Dermis blood vessel endothelial cell (primary cell): ENCODE measurements at places on chromosomes 2 and 18. TPM values are rescaled to one million over a fixed set of nuclear protein-coding genes. Genes with fewer than 3 reads are reported as not detected.

The ELOA2 gene
- total RNA-seq = not detected in 2 replicates

The NCKAP5 gene
- total RNA-seq = under 0.01 and 0.05 TPM in 2 replicates

The PAIP2B gene
- 1.5 and 1.9 TPM in 2 replicates for total RNA-seq

The PSMA8 gene
- total RNA-seq = not detected in 2 replicates

The REEP1 gene
- 4.9 and 13.4 TPM in 2 replicates for total RNA-seq

The NPPC gene
- total RNA-seq = 0.17 TPM in 1 of 2 replicates, not detected in the other

The CBLN2 gene
- not detected in 2 replicates for total RNA-seq

The RESP18 gene
- not detected in 2 replicates for total RNA-seq

DNA sequence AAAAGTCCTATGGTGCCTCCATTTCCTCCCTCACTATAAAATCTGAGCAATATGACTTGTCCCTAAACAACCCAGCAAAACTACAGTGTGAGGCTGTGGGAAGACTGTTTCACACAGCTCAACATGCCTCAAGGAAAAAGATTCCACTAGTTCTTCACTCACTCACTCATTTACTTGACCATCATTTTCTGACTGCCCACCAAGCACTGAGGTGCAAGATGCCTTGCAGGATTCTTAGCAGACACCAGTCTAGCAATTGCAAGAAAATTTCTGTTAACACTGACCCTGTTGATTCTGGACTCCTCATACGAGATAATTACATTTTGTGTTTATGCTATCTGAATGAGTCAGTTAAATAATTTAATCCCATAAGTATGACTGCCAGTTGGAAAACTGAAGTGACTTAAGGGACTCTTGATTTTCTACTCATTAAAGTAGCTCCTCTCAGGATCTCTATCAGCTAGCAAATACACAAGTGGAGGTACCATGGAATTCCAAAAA lies 51.9 kb upstream of the PCBP1 start:
- no peak for DNase-seq

DNA sequence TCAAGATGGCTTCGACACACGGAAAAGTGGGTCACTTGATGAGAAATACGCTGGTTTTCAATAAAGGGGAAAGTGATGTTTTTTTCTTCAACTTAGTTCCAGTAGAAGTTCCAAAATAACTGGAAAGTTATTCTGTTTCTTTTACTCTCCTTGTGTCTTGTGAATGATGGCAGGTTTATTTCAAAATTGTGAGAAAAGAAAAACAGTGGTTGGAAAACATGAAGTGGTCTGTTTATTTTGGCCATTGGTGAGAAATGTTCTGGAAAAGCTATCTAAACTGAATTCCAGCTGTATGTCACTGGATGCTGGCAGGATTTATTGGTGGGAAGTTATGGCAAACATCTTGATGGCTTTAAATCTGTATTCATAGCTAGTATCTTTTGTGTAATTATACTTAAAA lies 484.1 kb downstream of the DCC start:
- DNase-seq = no peak

DNA sequence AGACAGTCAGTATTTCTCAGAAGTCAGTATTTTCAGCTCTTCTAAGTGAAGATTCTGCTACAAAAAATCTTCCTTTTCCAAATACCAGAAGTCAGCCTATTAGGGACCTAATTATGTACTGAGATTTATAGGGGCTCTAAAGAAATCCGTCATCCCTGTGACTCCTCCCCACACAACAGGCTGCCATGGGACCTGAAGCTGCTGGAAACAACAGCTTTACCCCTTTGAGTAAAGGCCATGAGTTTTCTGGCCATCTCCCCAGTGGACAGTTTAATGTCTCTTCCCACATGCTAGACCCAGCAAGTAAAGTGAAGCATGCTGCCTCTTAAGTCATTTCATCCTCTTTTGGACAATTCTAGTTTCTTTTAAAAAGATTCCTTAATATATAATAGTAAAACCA lies 255.7 kb upstream of the ACVR2A start:
- no peak for DNase-seq

DNA sequence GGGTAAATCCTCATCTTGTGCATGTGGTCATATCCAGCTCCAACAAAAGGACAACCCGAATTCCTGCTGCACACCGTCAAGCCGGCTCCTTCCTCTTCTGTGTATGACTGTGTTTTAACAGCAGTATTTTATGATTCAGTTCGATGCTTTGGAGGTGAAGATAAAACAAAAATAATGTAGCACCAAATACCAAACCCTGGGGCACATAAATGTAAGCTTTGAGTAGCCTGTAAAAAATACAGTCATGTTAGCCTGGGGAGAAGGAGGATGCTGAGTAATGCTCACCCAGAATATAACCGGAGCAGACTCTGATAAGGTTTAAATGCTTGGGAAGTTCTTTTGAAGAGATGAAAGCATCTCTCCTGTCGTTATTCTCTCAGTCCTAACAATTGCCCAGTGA lies 225.0 kb downstream of the SUCLG1 start:
- no peak for DNase-seq

- peak; percentile 75 for DNase-seq
Observed at GRCh38 chr2:43171789-43172188, 54.6 kb downstream of the ZFP36L2 start.

DNA sequence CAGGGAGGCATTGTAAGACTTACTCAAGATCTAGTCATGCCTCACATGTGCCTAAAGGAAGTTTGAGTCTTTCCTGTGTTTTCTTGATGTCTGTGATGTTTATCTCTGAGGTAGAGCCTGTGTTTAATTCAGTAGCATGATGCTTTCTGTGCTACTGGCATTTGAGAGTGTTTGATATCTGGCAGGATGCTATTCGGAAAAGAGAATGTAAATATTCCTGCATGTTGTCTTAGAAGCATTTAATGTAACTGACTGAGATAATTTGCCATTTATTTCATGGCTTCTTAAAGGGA lies 58.8 kb downstream of the GREB1L start:
- peak; percentile 63 for DNase-seq

- DNase-seq = no peak
Observed at GRCh38 chr2:183028108-183028507, 10.1 kb downstream of the NCKAP1 start.

DNA sequence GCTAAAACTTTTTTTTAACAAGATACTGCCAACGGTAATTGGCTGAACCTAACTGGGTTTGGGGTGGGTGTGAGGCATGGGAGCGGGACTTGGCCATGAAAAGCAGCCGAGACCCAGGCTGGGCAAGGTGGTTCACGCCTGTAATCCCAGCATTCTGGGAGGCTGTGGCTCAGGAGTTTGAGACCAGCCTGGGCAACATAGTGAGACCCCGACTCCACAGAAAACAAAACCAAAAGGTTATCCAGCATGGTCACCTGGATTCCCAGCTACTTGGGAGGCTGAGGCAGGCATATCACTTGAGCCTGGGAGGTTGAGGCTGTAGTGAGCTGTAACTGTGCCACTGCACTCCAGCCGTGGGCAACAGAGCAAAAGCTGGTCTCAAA lies 11.0 kb upstream of the SEMA4C start:
- no peak for DNase-seq

GRCh38 chr2:37477921-37478320 lies 133.5 kb downstream of the QPCT start:
- no peak for DNase-seq

DNA sequence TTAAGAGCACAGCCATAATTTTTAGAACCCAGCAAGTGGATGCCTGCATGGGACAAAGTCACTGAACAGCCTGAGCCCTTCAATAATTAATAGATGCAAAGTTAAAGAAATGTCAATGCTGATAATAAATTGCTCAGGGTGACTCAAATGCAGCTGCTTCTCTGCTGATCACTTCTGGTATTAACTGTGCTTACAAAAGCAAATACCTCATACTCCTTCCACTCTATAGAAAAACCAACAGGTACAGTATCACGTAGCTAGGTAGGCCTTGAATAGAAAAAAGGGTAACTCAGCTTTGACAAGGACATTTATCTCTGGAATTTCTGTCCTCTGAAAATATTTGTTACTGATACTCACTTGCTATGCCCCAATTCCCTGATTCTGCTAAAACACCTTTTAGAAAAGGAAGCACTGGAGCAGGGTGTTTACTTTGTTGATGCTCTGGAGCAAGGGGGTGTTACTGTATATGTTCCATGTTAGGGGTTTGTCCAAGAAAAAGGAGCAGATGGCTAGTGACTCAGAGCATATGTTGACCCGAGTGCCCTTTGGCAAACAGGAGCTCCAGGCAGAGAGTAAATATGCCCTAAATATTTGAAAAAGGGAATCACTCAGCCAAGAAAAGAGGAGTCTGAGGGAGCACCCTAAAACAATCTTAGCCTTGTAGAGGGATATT lies 59.1 kb upstream of the RTN4 start:
- peak; percentile 86 for DNase-seq
